ENCODE measurements at places on chromosomes 11 and 22.
A peak's percentile ranks its signal among the peaks of the same experiment; 100 is the strongest.

DNA sequence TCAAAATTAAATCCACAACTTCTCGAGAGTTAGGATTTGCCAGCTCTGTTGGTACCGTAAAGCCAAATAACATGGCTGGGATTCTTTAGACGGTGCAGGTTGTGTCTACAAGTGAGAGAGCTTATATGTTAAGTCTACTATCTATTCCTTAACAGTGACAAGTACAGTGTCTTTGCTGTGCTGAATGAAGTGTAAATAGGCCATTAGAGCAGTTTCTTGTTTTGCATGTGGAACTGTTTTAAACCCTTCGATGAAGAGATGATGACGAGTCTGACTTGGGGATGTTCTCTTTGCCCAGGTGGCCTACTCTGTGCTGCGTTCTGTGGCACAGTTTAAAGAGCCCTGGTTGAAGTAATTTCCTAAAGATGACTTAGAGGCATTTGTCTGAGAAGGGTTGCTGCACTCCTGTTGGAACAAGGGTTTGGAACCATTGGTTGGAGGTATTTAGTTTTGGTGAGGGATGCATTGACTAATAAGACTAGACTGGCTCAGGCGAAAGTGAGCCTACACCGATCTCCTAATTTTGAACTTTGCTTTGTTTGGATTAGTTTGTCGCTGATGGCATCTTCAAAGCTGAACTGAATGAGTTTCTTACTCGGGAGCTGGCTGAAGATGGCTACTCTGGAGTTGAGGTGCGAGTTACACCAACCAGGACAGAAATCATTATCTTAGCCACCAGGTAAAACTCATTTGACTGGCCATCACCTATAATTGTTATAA, 988 bp downstream of the RPS3 start:
- no peak for DNase-seq

DNA sequence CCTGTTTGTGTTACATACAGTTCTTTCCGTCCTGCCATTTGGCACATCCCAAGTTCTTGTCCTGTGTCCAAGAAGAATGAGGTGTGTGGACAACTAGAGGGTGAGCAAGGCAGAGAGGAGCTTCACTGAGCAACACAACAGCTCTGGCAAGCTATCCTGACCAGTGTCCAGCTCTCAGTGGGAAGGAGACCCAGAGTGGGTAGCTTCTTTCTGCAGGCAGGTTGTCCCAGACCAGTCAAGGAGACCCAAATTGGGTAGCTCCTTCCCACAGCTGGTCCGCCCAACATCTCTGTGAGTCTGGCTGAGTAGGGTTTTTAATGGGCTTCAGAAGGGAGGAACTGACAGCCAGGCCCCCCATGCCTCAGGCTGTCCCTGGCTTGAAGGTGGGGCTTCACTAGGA, 35.2 kb upstream of the EXPH5 start:
- no peak for DNase-seq

GRCh38 chr22:30511109-30511508, 5.6 kb upstream of the SEC14L4 start:
- DNase-seq: no peak

GRCh38 chr11:117178210-117179034, at the start of gene SIDT2:
Gene SIDT2, plus strand, starts transcription at chr11:117178743. Its CDS starts 521 bp downstream, at chr11:117179264.
- peak; percentile 95 for DNase-seq

GRCh38 chr11:112961146-112961668, at the start of gene NCAM1:
Gene NCAM1, plus strand, starts transcription at chr11:112961420.
- no peak for DNase-seq

- DNase-seq: no peak
These were observed 563 bp upstream of the PPIL2 start for GRCh38 chr22:21665047-21665851.

DNA sequence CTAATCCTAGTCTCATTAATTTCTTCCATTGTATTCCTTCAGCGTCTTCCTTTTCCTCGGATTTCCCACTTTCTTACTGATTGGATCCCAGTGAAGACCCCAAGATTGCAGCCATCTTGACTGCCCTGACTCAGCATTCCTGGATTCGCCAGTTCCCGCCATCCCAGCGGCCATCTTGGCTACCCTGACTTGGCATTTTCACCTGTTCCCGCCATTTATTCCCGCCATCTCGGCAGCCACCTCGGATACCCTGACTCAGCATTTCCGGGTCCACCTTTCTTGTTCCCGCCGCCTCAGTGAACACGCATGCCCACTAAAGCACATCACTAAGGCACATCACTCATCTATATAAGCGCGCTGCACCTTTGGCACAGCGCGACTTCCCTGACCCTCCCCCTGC, 13.8 kb upstream of the OR56A3 start:
- no peak for DNase-seq

DNA sequence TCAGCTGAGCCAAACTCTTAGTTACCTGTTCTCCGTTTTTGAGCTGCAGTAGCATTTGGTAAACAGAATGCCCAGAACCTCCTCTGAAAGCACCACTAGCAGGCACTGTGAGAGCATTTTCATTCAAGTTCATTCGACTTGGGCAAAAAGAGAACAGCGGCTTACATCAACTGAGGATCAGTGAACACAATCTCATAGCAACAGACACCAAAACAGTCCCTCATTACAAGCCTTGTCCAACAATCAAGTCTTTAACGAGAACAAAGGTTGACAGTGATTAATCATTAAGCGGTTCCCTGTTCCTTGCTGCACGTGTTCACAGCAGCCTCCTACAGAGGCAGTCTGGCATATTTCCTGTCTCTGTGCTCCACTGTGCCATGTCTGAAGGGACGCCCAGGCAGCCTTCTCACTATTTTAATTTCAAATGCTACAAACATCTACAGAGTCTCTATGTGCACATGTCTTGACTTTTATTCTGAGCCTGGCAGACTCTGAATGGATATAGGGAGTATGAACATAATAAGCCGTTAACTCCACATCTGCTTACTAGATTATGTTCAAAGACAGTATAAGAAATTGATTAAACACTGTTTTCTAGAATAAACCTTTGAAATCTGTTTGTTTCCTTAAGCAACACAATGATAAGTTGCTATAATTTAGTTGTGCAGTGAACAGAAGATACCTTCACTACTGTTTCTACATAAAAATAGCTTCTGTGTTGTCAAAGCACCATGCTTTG, 88.3 kb upstream of the MTMR2 start:
- DNase-seq: no peak

DNA sequence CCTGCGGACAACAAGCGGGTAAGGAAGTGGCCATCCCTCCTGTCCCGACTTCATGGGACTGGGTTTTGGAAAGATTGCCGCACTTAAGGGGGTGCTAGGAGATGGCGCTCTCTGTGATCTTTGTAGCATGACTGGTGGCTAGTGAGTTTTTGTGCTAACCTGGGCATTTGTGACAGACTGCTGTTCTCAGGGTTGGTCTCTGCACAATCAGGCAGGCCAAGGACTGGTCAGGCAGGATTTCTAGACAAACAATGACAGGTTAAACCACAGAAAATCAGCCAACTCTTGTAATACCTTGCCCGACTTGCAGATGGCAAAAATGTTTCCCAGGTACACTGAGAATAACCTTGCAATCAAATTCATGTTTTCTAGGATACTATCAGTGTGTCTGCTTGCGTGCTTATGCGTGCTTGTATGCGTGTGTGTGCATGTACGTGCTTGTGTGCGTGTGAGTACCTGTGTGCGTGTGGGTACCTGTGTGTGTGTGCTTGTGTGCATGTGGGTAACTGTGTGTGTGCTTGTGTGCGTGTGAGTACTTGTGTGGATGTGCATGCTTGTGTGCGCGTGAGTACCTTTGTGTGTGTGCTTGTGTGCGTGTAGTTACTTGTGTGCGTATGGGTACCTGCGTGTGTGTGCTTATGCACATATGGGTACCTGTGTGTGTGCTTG, 25.6 kb upstream of the SORL1-AS1 start:
- DNase-seq: no peak

GRCh38 chr11:96179905-96180304, 163.1 kb downstream of the MAML2 start:
- no peak for DNase-seq

- DNase-seq: peak; percentile 94
These were observed 111.2 kb upstream of the THY1 start for GRCh38 chr11:119533921-119534736.

DNA sequence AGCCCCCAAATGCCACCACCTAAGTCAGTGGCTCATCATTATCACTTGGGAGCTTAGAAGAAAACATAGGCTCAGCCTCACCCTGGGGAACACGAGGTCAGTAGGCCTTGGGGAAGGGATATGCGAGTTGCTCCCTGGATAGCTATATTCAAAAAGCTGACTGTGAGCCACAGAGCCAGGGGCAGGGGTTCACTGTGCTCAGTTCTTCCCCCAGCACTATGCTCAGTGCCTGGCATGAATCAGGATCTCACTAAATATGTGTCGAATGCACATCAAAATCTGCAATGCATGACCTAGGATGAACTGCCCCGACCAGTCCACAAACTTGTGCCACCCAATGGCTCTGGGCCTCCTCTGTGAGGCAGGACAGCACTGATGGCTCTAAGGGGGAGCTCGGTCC, 35.1 kb downstream of the THOC5 start:
- no peak for DNase-seq

DNA sequence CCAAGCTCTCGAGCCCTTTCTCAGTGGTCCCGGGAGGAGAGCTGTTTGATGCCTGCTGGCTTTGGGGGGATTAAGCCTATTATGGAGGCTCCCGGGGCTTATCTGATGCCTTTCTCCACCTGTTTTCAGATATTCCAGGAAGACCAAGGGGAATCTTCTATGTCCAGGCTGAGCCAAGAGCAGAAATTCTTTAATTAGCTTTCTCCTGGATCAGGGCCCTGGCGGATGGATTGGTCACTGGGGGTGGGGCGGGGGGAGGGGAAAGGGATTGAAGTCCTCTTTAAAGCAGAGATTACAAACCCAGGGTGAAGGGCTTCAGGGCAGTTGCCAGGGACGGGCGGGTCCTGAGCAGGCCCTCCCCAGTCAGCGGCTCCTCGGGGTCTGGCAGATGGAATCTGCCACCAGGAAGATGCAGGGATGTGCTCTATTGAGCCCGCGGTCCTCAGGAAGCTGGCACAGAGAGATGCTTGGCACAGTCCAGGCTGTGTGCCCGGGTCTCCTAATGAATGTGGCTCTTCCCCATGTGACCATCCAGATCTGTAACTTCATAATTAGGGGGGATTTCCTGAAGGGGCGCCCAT, 33.6 kb downstream of the MACROD1 start:
- DNase-seq: no peak

GRCh38 chr11:27409742-27410141, 46.7 kb upstream of the CCDC34 start:
- DNase-seq: no peak

- no peak for DNase-seq
These were observed 35.1 kb downstream of the FBLN1 start for GRCh38 chr22:45537734-45538181.

DNA sequence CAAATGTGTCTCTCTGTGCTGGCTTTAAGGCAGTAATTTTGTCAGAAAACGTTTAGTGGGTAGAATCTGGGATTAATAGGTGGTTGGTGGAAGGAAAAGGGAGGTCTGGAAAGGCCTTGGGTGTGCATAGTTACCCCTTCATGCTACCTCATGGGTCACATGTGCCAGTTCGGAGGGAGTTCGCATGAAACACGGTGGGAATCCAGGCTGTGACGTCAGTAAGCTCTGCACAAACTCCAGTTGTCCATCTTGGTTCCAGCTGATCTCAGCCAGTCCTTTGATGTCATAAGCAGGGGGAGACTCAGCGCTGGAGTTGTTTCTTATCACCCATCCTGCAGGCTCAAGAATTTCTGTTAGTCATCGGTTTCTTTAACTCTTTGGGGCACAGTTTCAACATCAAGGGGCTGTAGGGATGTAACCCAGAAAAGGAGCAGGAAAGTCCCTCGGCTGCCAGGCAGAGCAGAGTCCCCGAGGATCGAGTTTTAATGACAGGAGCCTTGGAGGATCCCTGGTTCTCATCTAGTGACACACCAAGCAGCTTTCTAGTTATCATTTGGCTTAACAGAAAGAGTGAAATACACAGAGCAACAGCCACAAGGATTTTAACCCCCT, 28.9 kb downstream of the MOV10L1 start:
- DNase-seq: no peak

GRCh38 chr11:64385945-64386704, 27.2 kb downstream of the RPS6KA4 start:
- DNase-seq: peak; percentile 84

DNA sequence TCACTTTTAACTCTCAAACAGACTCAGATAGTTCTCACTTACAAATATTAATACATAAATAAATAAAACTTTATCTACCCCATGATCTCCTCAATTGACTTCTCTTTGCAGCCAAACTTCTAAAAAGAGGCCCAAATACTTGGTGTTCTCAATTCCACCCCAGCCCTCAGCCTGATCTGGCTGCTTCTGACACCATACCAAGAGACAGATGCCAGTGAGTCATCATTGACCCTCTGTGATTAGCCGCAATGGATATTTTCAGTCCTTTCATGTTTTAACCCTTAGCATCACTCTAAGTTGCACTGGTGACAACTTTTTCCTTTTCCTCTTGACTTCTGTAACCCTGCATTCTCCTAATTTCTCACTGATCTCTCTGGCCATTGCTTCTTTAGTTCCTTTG, 184.1 kb upstream of the ARHGAP20 start:
- no peak for DNase-seq

DNA sequence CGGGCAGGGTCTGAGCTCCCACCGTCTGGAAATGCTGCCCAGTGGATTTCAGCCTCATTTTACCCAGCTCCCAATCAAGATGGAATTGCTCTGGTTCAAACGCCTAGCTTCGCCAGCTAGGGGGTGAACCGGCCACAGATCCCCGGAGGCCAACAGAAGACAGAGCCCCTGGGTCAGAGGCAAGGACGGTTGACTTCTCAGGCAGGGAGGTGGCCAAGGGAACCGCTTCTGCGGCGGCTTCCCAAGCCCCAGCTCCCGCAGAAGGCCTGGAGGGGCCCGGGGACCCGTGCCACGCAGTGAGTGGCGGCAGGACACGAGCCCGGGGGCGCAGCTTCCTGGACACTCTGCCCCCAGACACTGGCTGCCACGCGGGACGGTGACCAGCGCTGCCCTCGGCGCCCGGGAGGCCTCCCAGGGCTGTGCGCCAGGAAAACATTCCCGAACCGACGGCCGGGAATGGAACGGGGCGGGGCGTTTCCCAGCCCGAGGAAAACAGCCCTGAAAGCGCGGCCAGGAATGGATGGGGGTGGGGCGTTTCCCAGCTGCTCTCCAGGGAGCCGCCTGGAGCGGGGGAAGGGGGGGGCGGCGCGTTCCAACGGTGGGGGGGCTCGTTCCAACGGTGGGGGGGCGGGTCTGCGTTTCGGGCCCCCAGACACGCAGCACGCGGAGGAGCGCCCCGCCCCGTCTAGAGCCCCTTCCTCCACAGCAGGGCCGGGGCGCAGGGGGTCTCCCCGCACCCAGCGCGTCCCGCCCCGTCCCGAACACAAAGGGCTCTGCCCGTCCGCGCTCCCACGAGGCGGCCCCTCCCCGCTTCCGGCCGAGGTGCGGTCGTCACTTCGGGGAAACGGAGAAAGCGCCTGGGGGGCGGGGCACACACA, 13.5 kb upstream of the B4GALNT4 start:
- DNase-seq: peak; percentile 9
